ENCODE measurements at places on chromosomes 7 and 10. TPM values are rescaled to one million over a fixed set of nuclear protein-coding genes. Genes with fewer than 3 reads are reported as not detected.

The NPC1L1 gene
- total RNA-seq, result under 0.01 TPM

The PBLD gene
- 3.7 TPM for total RNA-seq

The TMEM213 gene
- total RNA-seq, result not detected

The NUTM2E gene
- total RNA-seq, result not detected

The SORBS1 gene
- total RNA-seq, result 0.75 TPM

The OR2A7 gene
- total RNA-seq, result not detected

The ANXA8 gene
- 0.12 TPM for total RNA-seq

The IL6 gene
- 0.55 TPM for total RNA-seq

The VSIR gene
- total RNA-seq, result 10.1 TPM

The GOLGA7B gene
- not detected for total RNA-seq

The DNAAF5 gene
- 22.0 TPM for total RNA-seq

The ATP6V1F gene
- total RNA-seq, result 84.0 TPM

The PSMG3 gene
- 26.4 TPM for total RNA-seq

The TRIL gene
- 0.25 TPM for total RNA-seq

The KCND2 gene
- total RNA-seq, result 2.0 TPM

The GFRA1 gene
- total RNA-seq, result not detected

The AKR1B15 gene
- not detected for total RNA-seq

The CTNNA3 gene
- total RNA-seq, result not detected

The NANOS1 gene
- total RNA-seq, result under 0.01 TPM

The DYDC2 gene
- total RNA-seq, result not detected

The GJC3 gene
- total RNA-seq, result not detected

The SPDYE11 gene
- total RNA-seq, result not detected

The SHOC2 gene
- 50.1 TPM for total RNA-seq

The CFAP70 gene
- 0.44 TPM for total RNA-seq

The GIMAP2 gene
- 2.9 TPM for total RNA-seq

The PRPS1L1 gene
- not detected for total RNA-seq

The MSS51 gene
- 2.1 TPM for total RNA-seq
